ENCODE measurements at places on chromosomes 2 and 18. TPM values are rescaled to one million over a fixed set of nuclear protein-coding genes. Genes with fewer than 3 reads are reported as not detected.

DNA sequence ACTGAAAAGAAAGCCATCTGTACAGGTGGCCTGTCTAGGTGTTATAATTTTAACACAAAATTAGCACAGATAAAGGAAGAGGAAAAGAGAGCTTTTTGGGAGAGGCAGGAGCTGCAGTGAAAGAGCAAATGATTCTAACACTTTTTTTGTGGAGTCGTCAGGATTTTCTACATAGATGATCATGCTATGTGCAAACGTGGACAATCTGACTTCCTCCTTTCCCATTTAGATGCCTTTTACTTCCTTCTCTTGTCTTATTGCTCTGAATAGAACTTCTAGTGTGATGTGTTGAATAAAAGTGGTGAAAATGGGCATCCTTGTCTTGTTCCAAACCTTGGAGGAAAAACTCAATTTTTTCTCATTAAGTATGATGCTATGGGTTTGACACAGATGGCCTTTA, 334.5 kb downstream of the NBAS start:
- no peak for DNase-seq

DNA sequence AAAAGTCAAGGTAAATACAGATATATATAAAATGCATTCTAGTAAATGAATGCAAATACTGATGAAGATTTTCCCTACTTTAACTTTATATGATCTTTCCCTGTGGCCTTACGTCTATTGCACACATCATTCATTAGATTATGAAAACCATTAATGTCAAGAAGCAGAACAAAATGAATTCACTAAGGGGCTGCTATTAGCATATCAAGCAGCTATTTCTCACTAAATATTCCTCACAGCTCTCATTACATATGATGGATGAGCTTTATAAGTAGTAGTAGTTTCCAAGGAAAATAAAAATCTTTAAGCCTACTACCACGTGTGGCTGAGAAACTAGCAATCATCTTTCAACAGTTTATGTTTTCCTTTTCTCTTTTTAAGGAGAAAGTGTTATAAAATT, 702.8 kb upstream of the SLC39A10 start:
- DNase-seq = no peak

SCYGR4 gene
- not detected for total RNA-seq

DNA sequence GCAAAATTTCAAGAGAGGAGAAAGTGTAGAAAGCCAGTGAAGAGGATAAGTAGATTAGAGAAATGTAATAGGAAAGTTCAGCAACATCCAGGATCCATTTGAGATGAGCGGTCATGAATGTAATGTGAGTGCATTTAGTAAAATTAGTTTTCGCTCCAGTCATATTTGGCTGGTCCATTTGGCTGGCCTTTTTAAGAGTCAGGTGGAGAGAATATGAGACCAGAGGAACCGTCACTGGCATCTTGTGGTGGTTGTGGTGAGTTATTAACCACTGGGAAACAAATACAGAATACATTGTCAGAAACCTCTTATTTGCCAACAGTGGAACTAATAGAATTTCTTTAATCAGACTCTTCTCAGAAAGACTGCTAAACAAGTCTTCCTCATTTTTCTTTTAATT, 1064.3 kb upstream of the CDH2 start:
- DNase-seq = no peak

GRCh38 chr2:209422191-209422754, 1.6 kb upstream of the MAP2 start:
- no peak for DNase-seq
